ENCODE measurements at places on chromosomes 12 and 14.
A peak's percentile ranks its signal among the peaks of the same experiment; 100 is the strongest.

- DNase-seq, result no peak
Observed at GRCh38 chr12:84641940-84642545, 270.6 kb downstream of the SLC6A15 start.

GRCh38 chr12:70427611-70428010 lies 61.5 kb downstream of the KCNMB4 start:
- DNase-seq, result no peak

DNA sequence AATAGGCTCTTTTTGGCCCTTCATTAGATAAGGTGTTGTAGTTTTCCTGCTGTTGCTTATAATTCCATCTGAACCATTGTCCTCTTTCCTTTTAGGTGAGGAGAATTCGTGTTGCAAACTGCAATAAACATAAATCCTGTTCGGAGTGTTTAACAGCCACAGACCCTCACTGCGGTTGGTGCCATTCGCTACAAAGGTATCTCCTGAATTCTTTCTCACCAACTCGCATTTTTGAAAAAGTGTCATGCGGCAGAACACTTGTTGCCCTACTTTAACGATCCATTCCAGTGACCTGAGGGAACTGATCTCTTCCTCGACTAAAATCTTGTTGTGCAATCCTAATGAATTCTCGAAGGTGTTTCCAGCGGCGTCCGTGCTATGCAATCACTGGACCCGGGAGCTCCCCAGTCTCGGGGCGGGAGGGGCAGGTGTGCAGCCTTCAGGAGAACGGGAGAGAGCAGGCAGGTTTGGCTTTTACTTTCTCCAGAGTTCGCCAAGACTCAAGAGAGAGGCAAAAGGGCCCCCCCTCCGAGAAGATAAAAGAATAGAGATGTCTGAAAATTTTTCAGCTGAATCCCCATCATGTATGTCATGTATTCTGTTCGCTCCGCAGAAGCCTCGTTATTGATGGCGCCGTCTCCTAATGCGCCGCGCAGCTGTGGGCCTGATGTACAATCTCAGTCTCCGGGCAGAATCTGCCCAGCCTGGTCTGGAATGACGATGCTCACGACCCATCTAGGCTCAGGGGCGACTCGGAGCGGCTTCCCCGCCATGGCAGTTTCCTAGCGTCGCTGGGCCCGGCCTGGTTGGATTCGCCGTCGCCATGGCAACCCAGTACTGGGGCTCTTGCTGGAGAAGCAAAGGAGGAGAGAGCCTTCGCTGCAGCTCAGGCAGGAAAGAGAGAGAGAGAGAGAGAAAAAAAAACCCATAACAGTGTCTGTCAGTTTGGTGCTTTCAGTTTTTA lies 38.2 kb downstream of the PLXNC1 start:
- peak; percentile 46 for DNase-seq

GRCh38 chr12:117853600-117853999 lies 115.2 kb downstream of the KSR2 start:
- DNase-seq, result no peak

DNA sequence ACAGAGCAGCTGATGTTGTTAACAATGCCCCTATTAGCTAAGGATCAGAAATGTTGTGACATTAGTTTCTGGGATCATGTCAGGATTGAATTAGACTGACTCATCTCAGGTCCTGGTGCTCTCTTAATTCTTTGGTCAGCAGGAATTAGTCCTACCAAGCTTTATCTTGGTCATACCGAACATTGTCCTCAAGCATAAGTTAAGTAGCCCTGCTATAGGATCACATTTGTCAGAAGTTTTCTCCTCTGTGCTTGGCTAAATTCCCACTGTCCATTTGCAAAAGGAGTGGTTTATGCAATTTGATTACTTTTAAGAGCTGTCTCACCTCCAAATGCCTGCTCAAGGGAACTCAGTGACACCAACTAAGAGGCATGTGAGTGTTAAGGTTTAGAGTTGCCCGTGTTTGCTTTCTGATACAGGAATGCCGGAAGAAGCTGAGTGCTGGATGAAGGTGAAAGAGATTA lies 48.4 kb upstream of the IFNG-AS1 start:
- peak; percentile 87 for DNase-seq
